Mucosa of gallbladder (tissue), 1 donor: ENCODE measurements at places on chromosomes 4 and X. TPM values are rescaled to one million over a fixed set of nuclear protein-coding genes. Genes with fewer than 3 reads are reported as not detected.

Gene SH3D19
- 136 TPM for total RNA-seq

Gene ARAP2
- 22.3 TPM for total RNA-seq

Gene SPANXD
- not detected for total RNA-seq

Gene NIPAL1
- total RNA-seq, result 9.2 TPM

Gene PASD1
- total RNA-seq, result not detected

Gene CXCR3
- 1.5 TPM for total RNA-seq

Gene GC
- 2,230 TPM for total RNA-seq

Gene STOX2
- total RNA-seq, result 6.6 TPM

Gene WNK3
- 6.2 TPM for total RNA-seq

Gene GPR82
- 1.2 TPM for total RNA-seq

Gene MAGEA6
- 0.26 TPM for total RNA-seq

Gene SOWAHB
- 11.7 TPM for total RNA-seq

Gene HGFAC
- total RNA-seq, result 1.9 TPM

Gene RBMXL3
- not detected for total RNA-seq

Gene PROM1
- total RNA-seq, result 40.8 TPM

Gene ARMCX1
- total RNA-seq, result 33.0 TPM

Gene TBCK
- total RNA-seq, result 70.6 TPM

Gene SMIM10L2A
- total RNA-seq, result 1.9 TPM

Gene NALF2
- 1.8 TPM for total RNA-seq

Gene TMEM154
- 2.2 TPM for total RNA-seq

Gene TMEM150C
- total RNA-seq, result 8.8 TPM

Gene MGST2
- 194 TPM for total RNA-seq

Gene TRIM75
- not detected for total RNA-seq

Gene ADH4
- 1.2 TPM for total RNA-seq

Gene TEX13C
- total RNA-seq, result not detected

Gene TMEM144
- total RNA-seq, result 18.3 TPM

Gene UTP14A
- 15.0 TPM for total RNA-seq

Gene PDE5A
- total RNA-seq, result 29.7 TPM

Gene RENBP
- total RNA-seq, result 19.5 TPM

Gene ODAPH
- not detected for total RNA-seq

Gene EPHA5
- total RNA-seq, result 0.14 TPM

Gene FRMD7
- total RNA-seq, result 0.12 TPM

Gene COX7B2
- total RNA-seq, result not detected

Gene C4orf51
- not detected for total RNA-seq

Gene TLR2
- total RNA-seq, result 21.6 TPM

Gene TCP11X2
- total RNA-seq, result 0.17 TPM

Gene TEX13D
- not detected for total RNA-seq

Gene TMSB15A
- total RNA-seq, result not detected

Gene IGSF1
- total RNA-seq, result 1.7 TPM

Gene ALB
- 83.2 TPM for total RNA-seq

Gene ZNF518B
- 23.7 TPM for total RNA-seq

Gene VEGFD
- total RNA-seq, result 3.2 TPM

Gene UGT2B11
- 26.2 TPM for total RNA-seq

Gene BEX1
- 3.8 TPM for total RNA-seq

Gene PGAM4
- not detected for total RNA-seq

Gene KLHL4
- total RNA-seq, result 1.9 TPM

Gene S100G
- not detected for total RNA-seq

Gene LANCL3
- total RNA-seq, result 1.8 TPM

Gene DGAT2L6
- total RNA-seq, result not detected

Gene USP26
- not detected for total RNA-seq

Gene NSUN7
- total RNA-seq, result 5.6 TPM

Gene FAM13A
- 43.8 TPM for total RNA-seq
